ENCODE measurements at places on chromosomes 11 and 22.
A peak's percentile ranks its signal among the peaks of the same experiment; 100 is the strongest.

DNA sequence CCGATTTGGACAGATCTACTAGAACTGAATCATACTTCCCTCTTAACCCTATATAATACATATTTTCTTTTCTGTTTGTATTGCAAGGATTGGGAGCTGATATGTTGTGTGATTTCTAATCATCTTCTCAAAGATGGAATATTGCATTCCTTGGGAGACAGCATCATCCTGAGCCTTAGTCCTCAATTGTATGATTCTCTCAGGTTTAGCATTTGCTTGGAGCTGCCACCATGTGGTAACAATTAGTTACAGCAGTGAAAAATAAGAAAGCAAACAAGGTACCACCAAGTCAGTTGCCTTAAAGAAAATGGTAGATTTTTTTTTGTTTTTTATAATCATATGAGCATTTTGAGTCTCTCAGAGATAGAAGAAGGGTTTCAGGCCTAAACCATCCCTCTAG is 11.9 kb downstream of the SNX19 start:
- DNase-seq, result no peak
- no peaks in the 10 kb centered on the region for H3K4me1 ChIP-seq
- peaks cover 81% of the 10 kb centered on the region for H3K36me3 ChIP-seq
- no peak overlapping the region for H3K27ac ChIP-seq
- no peak overlapping the region for H3K4me3 ChIP-seq
- H3K27me3 ChIP-seq, result no peaks in the 10 kb centered on the region

GRCh38 chr11:61071208-61071681 is 31.0 kb upstream of the CD5 start:
- DNase-seq, result peak; percentile 77
- H3K27me3 ChIP-seq, result no peaks in the 10 kb centered on the region
- H3K4me3 ChIP-seq, result peak overlapping the region; percentile 36
- H3K27ac ChIP-seq, result peak overlapping the region; percentile 58
- no peaks in the 10 kb centered on the region for H3K36me3 ChIP-seq

GRCh38 chr22:38135133-38135706 is 24.7 kb upstream of the BAIAP2L2 start:
- no peaks in the 10 kb centered on the region for H3K4me1 ChIP-seq
- DNase-seq, result no peak
- H3K27me3 ChIP-seq, result no peaks in the 10 kb centered on the region
- H3K36me3 ChIP-seq, result peaks cover 10% of the 10 kb centered on the region
- H3K27ac ChIP-seq, result no peak overlapping the region

DNA sequence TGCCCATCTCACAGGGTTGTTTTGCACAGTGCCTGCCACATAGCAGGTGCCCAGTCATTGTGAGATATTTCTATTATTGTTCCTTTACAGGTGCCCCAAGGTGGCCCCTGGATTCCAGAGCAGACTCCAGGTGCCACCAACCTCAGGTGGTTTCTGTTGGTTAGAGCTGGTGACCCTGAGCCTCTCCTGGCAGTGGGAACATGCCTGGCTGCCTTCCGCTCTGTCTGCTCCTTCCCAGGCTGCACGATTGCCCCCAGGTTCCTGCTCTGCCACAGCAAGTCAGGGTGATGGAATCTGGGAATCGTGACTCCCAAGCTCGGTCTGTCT is 12.6 kb upstream of the OMP start:
- no peaks in the 10 kb centered on the region for H3K27me3 ChIP-seq
- no peak overlapping the region for H3K4me3 ChIP-seq
- no peak for DNase-seq

- H3K27me3 ChIP-seq, result no peaks in the 10 kb centered on the region
- H3K4me1 ChIP-seq, result no peaks in the 10 kb centered on the region
- DNase-seq, result no peak
- H3K27ac ChIP-seq, result no peak overlapping the region
Measured at GRCh38 chr11:113555071-113555619, 79.9 kb upstream of the DRD2 start.

- H3K27me3 ChIP-seq, result no peaks in the 10 kb centered on the region
- H3K27ac ChIP-seq, result no peak overlapping the region
- H3K36me3 ChIP-seq, result no peaks in the 10 kb centered on the region
- DNase-seq, result no peak
- no peak overlapping the region for H3K4me3 ChIP-seq
- no peaks in the 10 kb centered on the region for H3K4me1 ChIP-seq
Measured at GRCh38 chr11:97290464-97291041, 900.7 kb downstream of the JRKL start.

DNA sequence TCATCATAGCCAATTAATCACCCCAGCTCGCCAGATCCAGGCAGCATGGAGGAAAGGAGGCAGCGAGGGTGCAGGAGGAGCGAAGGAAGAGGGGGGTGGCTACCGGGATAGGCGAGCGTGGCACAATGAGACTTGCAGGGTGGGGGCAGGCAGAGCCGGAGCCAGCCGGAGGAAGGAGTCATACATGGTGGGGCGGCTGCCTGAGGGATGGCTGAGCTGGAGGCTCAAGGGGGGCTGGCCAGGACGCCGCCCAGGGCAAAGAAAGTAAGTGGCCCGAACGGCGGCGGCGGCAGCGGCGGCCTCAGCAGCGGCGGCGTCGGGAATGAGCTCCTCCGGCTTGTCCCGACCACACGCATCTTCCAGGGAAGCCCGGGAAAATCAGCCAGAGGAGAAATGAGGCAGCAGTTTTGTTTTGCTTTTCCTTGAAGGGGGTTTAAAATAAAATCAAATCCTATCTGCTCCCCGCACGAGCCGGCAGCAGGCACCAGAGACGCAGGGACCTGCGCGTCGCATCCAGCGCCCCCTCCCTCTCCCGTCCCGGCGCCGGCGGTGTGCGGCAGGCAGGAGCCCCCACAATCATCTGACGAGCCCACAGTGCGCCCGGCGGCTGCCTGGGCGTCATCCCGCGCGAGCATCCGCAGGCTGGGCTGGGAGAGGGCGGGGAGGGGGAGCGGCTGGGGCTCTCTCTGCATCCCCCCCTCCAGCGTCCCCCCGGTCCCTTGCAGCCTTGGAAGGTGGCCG is 263.6 kb downstream of the CTTN start:
- H3K27me3 ChIP-seq, result peaks cover 5% of the 10 kb centered on the region
- no peak overlapping the region for H3K27ac ChIP-seq
- no peak for DNase-seq
- no peaks in the 10 kb centered on the region for H3K4me1 ChIP-seq
- no peak overlapping the region for H3K4me3 ChIP-seq
- no peaks in the 10 kb centered on the region for H3K36me3 ChIP-seq

- no peaks in the 10 kb centered on the region for H3K27me3 ChIP-seq
- DNase-seq, result no peak
- no peaks in the 10 kb centered on the region for H3K4me1 ChIP-seq
- no peak overlapping the region for H3K27ac ChIP-seq
Measured at GRCh38 chr11:114594703-114595102, 883 bp downstream of the NXPE4 start.

- no peak for DNase-seq
- no peaks in the 10 kb centered on the region for H3K4me1 ChIP-seq
- peaks cover 20% of the 10 kb centered on the region for H3K36me3 ChIP-seq
- no peak overlapping the region for H3K4me3 ChIP-seq
Measured at GRCh38 chr11:76523147-76523546, 78.3 kb downstream of the EMSY start.

GRCh38 chr11:77100166-77101042 is 2.2 kb upstream of the OMP start:
- no peaks in the 10 kb centered on the region for H3K4me1 ChIP-seq
- H3K27ac ChIP-seq, result no peak overlapping the region
- no peak for DNase-seq
- H3K4me3 ChIP-seq, result no peak overlapping the region
- H3K27me3 ChIP-seq, result no peaks in the 10 kb centered on the region

- DNase-seq, result no peak
- no peaks in the 10 kb centered on the region for H3K4me1 ChIP-seq
- H3K36me3 ChIP-seq, result no peaks in the 10 kb centered on the region
Measured at GRCh38 chr22:47618180-47619010, 855.9 kb downstream of the TBC1D22A start.

DNA sequence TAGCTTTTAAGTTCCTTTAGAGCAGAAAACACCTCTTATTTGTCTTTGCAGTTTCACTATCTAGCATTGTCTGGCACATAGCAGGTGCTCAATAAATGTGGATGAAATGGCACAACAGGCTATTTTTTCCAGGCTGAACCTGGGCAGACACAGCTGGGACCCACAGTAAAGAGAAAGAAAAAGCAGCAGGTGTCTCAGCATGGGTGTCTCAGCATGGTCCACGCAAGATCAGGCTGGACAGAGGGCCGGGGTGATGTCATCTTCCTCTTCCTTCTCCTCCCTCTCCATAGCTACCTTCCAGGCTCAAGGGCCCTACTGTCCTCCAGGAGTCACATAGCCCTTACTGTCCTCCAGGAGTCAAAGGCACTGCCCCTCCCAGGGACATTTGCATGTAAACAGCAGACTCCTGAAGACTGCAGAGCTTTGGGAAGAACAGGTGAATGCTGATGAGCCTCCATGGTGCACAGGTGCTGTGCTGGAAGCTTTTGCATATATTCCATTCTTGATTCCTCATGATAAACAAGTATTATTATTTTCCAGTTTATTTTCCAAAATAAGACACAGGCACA is 65.2 kb downstream of the DSCAML1 start:
- DNase-seq, result no peak
- no peaks in the 10 kb centered on the region for H3K27me3 ChIP-seq
- no peaks in the 10 kb centered on the region for H3K4me1 ChIP-seq

DNA sequence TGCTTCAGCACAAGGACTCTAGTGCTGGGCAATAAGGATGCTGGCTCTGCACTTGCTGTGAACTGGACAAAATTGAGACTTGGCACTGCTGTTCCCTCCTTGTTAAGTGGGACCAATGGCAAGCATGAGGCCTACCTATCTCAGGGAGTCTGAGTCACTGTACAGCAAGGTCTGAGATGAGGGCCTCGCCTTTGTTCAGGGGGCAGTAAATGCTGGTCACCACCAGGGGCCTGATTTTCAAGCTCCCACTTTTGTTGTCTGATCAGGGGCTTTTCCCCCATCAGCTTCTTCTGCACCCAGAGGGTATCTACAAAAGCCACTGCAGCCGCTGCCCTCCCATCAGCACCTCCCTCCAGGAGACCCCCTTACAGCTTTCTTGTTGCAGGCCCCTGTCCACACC is 22.8 kb downstream of the DHCR7 start:
- H3K36me3 ChIP-seq, result no peaks in the 10 kb centered on the region
- DNase-seq, result no peak
- no peak overlapping the region for H3K4me3 ChIP-seq
- no peak overlapping the region for H3K27ac ChIP-seq
- no peaks in the 10 kb centered on the region for H3K27me3 ChIP-seq

GRCh38 chr11:102157219-102157618 is 47.0 kb downstream of the YAP1 start:
- H3K36me3 ChIP-seq, result no peaks in the 10 kb centered on the region
- H3K27me3 ChIP-seq, result no peaks in the 10 kb centered on the region
- H3K4me1 ChIP-seq, result no peaks in the 10 kb centered on the region
- no peak for DNase-seq
- H3K4me3 ChIP-seq, result no peak overlapping the region
- no peak overlapping the region for H3K27ac ChIP-seq

DNA sequence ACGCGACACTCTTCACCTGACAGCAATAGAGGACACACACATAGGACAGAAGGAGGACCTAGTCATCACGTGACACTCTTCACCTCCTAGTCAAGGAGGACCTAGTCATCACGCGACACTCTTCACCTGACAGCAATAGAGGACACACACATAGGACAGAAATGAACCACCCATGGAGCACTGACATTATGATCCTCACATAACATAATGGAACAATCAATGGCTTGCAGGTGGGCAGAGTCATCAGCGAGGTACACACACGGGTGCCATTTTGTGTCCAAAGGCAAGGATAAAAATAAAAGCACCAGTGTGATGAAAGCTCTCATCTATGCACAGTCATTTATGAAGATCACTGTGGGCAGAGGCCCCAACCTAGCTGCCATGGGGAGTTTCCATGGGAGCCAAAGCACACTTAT is 354.7 kb downstream of the LARGE1 start:
- no peaks in the 10 kb centered on the region for H3K36me3 ChIP-seq
- no peak overlapping the region for H3K27ac ChIP-seq
- no peak overlapping the region for H3K4me3 ChIP-seq

DNA sequence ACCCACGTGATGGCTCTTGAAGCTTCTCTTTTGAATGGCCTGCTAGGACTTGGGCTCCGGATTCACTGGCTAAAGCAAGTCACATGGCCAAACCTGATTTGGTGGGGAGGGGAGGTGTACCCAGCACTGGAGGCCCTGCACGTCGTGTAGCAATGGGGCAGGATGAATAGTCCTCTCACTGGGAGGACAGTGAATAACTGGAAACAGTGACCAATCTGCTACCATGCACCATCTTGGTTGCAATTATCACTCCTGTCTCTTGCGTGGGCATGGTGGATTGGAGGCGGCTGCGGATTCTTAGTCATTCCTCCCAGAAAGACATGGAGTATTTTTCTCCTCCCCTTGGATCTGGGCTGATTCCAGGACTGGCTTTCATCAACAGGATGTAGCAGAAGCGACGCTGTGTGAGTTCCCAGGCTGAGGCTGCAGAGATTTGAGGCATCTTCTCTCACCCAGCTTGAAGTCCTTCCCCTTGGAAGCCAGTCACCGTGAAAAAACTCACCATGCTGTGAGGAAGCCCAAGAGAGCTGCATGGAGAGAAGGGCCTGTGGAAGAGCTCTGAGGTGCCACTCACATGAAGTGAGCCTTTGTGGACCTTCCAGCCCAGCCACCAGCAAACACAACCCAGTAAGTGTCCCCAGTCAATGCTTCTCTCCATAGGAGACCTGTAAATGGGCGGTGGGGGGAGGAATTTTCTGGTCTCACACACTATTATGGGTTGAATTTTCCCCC is 70.4 kb downstream of the IGLL1 start:
- H3K36me3 ChIP-seq, result no peaks in the 10 kb centered on the region
- DNase-seq, result no peak
- H3K27ac ChIP-seq, result no peak overlapping the region
- no peaks in the 10 kb centered on the region for H3K27me3 ChIP-seq
- H3K4me1 ChIP-seq, result no peaks in the 10 kb centered on the region

- H3K4me1 ChIP-seq, result peaks cover 9% of the 10 kb centered on the region
- no peak for DNase-seq
- H3K27ac ChIP-seq, result no peak overlapping the region
- H3K27me3 ChIP-seq, result no peaks in the 10 kb centered on the region
- H3K4me3 ChIP-seq, result no peak overlapping the region
Measured at GRCh38 chr11:66834943-66835342, 8.3 kb upstream of the RCE1 start.

All from CD8-positive, alpha-beta memory T cell (primary cell).